ENCODE measurements at places on chromosomes 3 and 15. TPM values are rescaled to one million over a fixed set of nuclear protein-coding genes. Genes with fewer than 3 reads are reported as not detected.

The GP5 gene
- polyA plus RNA-seq, result 0.15 TPM

The SETD5 gene
- 28.0 TPM for polyA plus RNA-seq

The PRC1 gene
- 2.1 TPM for polyA plus RNA-seq

The SLC2A2 gene
- polyA plus RNA-seq, result 209 TPM

The GPR171 gene
- polyA plus RNA-seq, result 0.56 TPM

The STRIT1 gene
- not detected for polyA plus RNA-seq

The LYSMD4 gene
- polyA plus RNA-seq, result 6.4 TPM

The GOLGA8J gene
- not detected for polyA plus RNA-seq

The LRRC49 gene
- polyA plus RNA-seq, result 0.20 TPM

The CFAP91 gene
- 0.48 TPM for polyA plus RNA-seq

The WDR72 gene
- polyA plus RNA-seq, result 16.7 TPM

The IL16 gene
- polyA plus RNA-seq, result 4.1 TPM

The MUSTN1 gene
- polyA plus RNA-seq, result 6.1 TPM

The TBCCD1 gene
- 5.6 TPM for polyA plus RNA-seq

The PPM1L gene
- polyA plus RNA-seq, result 1.6 TPM

The SLCO2A1 gene
- polyA plus RNA-seq, result 1.8 TPM

The ZFAND6 gene
- 47.6 TPM for polyA plus RNA-seq

The CACNA1D gene
- polyA plus RNA-seq, result 3.0 TPM

The ALDH1L1 gene
- polyA plus RNA-seq, result 234 TPM

The ZNF592 gene
- polyA plus RNA-seq, result 4.4 TPM

The CHRNA7 gene
- 0.21 TPM for polyA plus RNA-seq

The GJD2 gene
- not detected for polyA plus RNA-seq

The CIDEC gene
- 0.28 TPM for polyA plus RNA-seq

The GPR15 gene
- polyA plus RNA-seq, result 0.10 TPM

The FAM43A gene
- 0.83 TPM for polyA plus RNA-seq

The ZNF197 gene
- polyA plus RNA-seq, result 3.6 TPM

The GOLGA6L10 gene
- 0.67 TPM for polyA plus RNA-seq

The STXBP5L gene
- polyA plus RNA-seq, result not detected

The DNAH12 gene
- polyA plus RNA-seq, result 0.08 TPM

The CHAC1 gene
- polyA plus RNA-seq, result 1.2 TPM

The SLC22A13 gene
- not detected for polyA plus RNA-seq

The IL17RC gene
- polyA plus RNA-seq, result 25.7 TPM

The LYZL4 gene
- not detected for polyA plus RNA-seq

The HACL1 gene
- polyA plus RNA-seq, result 36.2 TPM

The CRABP1 gene
- not detected for polyA plus RNA-seq

The AGBL1 gene
- polyA plus RNA-seq, result not detected

The SEMA3B gene
- 0.40 TPM for polyA plus RNA-seq

The CCR4 gene
- 0.07 TPM for polyA plus RNA-seq

The ALS2CL gene
- polyA plus RNA-seq, result 4.8 TPM

The MYL3 gene
- polyA plus RNA-seq, result 0.76 TPM

The CADPS gene
- polyA plus RNA-seq, result 0.05 TPM

The GOLGA8K gene
- not detected for polyA plus RNA-seq

The NPHP3 gene
- 3.0 TPM for polyA plus RNA-seq

The FBXO45 gene
- polyA plus RNA-seq, result 1.6 TPM

The TLR9 gene
- polyA plus RNA-seq, result 0.02 TPM

The RTP4 gene
- polyA plus RNA-seq, result 3.4 TPM

The ZNF80 gene
- polyA plus RNA-seq, result 0.06 TPM

The KCNH8 gene
- polyA plus RNA-seq, result not detected

The TRIP4 gene
- polyA plus RNA-seq, result 6.3 TPM

The SLC28A2 gene
- polyA plus RNA-seq, result not detected

The ALCAM gene
- polyA plus RNA-seq, result 14.2 TPM

The GOLGA6B gene
- polyA plus RNA-seq, result 0.03 TPM

The MUC4 gene
- polyA plus RNA-seq, result not detected

The SERPINI2 gene
- polyA plus RNA-seq, result not detected

The CADM2 gene
- 0.35 TPM for polyA plus RNA-seq

The SLMAP gene
- 10.2 TPM for polyA plus RNA-seq

The UQCC5 gene
- 5.1 TPM for polyA plus RNA-seq

All from liver (tissue), 10 donors.